ENCODE measurements at places on chromosomes 6 and 20.
A peak's percentile ranks its signal among the peaks of the same experiment; 100 is the strongest.

DNA sequence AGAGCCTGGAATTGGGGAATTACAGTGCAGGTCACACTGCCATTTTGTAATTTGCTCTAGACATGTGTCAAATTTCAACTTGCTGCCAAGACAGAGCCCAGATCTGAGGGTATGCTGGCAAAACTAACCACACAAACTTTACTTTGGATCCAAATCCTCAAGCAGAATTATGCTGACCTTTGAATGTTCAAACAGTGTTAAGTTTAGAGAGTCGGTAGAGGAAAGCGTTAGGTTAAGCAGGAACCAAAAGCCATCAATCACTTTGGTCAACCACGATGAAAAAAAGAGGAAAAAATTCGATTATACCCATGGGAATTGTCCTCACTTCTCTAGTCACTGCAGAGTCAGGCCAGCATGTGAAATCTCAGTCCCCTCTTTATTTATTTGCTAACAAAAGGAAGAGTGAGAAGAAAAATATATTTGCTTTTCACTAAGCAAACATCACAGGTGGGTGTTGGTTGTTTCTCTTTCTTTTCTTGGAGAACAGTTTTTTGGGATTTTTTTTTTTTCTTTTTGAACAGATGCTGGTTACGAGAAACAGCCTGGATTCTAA is 105.1 kb upstream of the ADGRF1 start:
- no peak for DNase-seq

DNA sequence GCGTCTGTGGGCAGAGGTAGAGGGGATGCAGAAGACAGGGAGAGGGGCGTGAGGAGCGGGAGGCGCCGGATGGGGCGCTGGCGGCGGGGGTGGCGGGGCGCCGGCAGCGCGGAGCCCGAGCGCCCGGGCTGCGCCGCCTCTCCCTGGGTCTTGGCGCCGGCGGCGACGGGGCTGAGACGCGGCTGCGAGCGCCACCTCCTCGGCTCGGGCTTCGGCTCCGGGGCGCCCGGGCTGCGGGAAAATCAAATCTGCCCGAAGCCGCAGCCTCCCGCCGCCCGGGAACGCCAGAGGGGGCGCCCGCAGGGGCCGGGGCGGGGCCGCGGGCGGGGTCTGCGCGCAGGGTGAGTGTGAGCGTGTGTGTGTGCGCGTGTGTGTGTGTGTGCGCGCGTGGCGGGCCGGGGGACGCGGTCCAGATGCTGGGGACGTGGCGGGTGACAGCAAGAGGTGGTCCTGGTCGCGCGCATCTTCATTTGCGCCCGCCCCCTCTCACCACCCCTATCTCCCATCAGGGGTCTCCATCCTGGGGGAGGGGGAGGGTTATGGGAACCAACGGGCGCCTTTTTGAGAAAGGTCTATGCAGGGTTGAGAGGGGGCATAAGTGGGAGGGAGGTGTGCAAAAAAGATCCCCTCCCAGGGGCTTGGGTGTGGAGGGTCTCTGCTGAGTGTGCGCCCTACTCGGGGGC is 646 bp upstream of the CPNE5 start:
- peak; percentile 43 for DNase-seq

DNA sequence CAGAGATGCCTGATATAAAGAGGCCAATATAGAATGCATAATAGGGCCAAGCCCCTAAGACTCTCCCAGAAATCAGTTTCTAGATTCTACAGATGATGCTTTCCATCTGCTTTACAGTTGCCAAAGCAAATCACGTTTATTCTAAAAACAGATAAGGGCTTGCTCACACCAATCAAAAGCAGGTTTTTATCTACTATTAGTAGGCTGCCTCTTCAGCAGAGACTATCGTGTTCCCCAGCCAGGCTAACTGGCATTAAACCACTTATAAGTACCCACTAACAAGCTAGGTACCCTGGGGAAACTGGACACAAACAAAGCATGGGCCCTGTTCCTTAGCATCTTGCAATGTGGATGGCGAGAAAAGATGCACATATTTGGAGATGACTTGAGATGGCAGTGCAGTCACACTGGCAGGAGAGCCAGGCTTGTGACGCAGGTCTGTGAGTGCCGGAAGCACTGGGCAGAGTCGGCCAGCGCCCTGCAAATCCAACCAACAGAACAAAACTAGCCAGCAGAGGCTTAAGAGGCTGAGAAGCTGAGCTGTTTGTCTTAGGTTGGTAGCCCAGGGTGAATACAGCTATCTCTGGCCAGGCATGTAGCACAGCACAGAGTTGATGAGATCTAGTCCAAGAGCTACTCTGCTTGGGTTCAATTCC is 73.4 kb downstream of the GFOD1 start:
- no peak for DNase-seq

GRCh38 chr6:170143401-170144150 is 147.3 kb downstream of the DLL1 start:
- no peak for DNase-seq

DNA sequence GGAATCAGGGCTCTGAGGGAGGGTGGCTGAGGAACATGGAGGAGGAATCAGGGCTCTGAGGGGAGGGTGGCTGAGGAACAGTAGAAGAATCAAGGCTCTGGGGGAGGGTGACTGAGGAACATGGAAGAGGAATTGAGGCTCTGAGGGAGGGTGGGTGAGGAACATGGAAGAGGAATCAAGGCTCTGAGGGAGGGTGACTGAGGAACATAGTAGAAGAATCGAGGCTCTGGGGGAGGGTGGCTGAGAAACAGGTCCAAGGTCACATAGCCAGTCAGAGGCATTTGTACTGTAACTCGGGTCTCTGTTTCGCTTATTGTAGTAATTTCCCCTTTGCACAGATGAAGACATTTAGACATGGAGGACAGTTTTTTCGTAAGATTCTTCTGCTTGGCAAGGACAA is 164.8 kb downstream of the SOBP start:
- no peak for DNase-seq

DNA sequence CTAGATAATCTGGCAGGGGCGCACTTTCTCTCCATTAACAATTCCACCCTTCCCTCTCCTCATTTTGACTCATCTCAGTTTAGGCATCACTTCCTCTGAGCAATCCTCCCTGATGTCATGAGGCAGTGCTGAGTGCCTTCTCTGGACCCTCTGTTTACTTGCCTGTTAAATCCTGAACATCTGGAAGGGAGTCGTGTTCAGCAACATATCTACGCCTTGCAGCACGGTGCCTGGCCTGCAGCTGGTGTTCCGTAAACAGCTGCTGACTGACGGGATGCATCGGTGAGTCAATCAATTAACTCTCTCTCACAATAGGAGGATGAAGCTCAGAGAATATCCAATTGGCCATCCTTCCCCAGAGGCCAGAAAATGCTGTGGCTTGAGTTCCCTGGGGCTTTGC is 613.5 kb downstream of the PTPRT start:
- DNase-seq: no peak

- no peak for DNase-seq
Observed at GRCh38 chr6:161021998-161022743, 30.6 kb downstream of the MAP3K4 start.

DNA sequence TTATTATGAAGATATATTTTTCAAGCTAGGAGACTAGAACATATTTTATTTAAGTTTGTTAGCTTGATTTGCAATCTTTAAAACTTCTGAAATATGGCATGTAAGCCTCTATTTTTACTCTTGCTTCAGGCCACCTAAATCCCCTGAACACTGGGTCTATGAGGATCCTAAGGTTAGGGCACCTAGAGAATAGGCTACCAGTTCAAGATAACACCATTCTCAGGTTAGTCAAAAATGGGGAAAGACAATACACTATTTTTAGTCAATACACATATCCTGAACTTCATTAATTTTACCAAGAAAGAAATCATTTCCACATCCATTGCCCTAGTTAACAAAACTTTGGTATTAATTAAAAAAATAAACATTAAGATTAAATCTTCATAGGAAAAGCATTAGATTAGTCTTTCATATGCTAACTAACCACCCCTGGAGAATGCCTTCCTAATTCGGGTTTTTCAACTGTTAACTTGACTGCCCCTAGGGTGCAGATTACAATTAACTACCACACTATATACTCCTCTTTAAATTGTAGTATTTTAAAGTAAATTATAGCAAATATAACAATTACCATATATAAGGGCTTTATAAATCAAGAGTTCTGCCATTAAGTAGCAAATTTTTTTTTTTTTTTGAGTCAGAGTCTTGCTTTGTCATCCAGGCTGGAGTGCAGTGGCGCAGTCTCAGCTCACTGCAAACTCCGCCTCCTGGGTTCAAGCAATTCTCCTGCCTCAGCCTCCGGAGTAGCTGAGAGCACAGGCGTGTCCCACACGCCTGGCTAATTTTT is 6.7 kb upstream of the HSF2 start:
- no peak for DNase-seq

GRCh38 chr6:115468272-115469005 is 592.3 kb downstream of the FRK start:
- no peak for DNase-seq

DNA sequence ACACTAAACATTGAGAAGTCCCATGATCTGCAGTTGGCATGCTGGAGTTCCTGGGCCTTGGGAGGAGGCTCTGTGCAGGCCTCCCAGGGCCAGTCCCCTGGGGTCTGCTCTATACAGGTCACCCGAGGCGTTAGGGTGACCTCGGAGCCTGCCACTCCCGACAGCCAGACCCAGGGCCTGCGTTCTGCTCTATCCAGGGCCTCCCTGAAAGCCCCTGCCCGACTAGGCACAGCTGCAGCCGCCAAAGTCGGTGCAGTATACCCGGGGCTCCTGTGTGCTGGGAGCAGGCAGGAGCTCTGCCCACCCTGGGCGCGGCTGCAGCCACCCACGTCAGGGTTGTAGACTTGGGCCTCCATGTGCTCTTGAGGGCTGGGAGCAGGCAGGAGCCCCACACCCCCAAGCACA is 6.3 kb upstream of the OR14J1 start:
- DNase-seq: no peak

DNA sequence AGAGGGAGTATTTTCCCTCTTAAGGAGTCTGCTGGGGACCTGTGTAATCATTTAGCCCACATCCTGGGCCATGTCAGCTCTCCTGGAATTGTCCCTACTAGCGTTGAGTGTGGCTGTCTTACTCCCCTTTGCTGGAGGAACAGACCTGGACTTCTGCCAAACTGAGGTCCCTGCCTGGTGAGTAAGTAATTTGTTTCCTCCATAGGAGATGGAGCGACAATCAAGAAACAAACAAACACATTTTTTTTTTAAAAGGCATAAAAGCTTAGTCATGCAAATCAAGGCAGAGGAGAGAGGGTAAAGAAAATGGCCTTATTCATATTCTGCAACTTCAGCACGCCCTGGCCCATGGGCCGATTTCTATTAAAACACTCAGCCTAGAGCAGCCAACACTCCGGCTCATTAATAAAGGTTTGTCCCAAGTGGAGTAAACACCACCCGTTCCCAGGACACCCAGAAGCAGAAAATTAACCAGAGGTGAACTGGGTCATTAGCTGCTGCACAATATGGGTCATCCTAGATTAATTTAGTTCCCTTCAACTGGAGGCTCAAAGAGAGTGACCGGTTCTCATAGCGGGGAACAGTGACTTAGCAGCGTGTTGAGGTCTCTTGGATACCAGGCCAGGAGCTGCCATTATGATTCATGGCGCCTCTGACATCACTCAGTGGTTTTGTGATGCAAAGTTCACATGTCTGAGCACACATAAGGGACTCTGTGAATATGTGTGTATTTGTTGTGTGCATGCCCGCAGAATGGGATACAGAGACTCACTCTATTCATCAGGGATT is 165.0 kb upstream of the SULF2 start:
- peak; percentile 68 for DNase-seq

DNA sequence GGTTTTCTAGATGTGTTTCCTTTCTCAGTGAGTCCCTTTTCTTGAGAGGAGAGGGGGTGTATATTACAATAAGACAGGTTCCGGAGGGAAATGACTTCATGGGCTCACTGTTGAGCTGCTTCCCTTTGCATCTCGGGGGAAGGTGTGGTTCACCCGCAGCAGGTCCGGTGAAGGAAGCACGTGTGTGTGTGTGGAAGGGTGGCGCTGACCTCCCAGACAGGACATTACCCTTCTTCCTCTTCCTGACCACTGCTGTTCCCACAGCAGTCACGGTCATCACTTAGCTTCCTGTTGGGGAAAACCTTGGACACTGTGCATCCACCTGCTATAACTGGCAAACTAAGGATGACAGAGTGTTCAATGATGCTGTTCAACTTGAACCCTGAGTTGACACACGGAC is 83.6 kb downstream of the PLEKHG1 start:
- DNase-seq: no peak

- DNase-seq: no peak
Observed at GRCh38 chr6:43467752-43468151, 9.6 kb upstream of the TJAP1 start.

DNA sequence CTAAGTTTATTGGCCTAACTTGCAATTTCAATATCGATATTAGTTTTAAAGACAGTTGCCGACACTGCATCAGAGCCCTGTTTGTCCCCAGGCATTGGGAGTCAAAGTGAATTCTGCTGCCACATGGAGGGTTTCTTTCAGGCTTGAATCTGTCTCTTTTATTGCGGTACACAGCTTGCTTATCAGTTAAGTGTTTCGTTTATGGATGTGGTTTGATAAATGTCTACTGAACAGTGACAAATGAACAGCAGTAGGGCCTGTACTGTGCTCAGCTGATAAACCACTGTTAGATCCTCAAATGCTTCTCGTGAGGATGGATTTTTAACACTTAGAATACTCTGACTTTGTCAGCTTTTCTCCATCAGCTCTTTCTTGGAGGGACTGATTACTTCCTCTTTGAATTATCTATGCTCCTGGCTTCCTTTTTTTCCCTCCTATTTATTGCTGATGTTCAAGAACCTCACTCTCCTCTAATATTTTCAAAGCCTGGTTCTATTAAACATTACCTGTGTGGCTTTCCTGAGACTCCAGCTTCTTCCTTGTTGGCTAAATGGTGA is 240.8 kb downstream of the PLCB1 start:
- no peak for DNase-seq

GRCh38 chr6:100665041-100665380 is 200.3 kb upstream of the SIM1 start:
- no peak for DNase-seq

DNA sequence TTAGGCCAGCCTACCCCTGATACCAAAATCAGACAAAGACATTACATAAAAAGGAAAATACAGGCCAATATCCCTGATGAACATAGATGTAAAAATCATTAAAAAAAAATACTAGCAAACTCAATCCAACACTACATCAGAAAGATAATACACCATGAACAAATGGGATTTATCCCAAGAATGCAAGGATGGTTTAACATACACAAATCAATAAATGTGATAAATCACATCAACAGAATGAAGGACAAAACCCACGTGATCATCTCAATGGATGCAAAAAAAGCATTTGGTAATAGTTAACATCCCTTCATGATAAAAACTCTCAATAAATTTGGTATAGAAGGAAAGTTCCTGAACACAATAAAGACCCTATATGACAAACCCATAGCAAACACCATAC is 63.8 kb downstream of the SLC22A2 start:
- DNase-seq: no peak

DNA sequence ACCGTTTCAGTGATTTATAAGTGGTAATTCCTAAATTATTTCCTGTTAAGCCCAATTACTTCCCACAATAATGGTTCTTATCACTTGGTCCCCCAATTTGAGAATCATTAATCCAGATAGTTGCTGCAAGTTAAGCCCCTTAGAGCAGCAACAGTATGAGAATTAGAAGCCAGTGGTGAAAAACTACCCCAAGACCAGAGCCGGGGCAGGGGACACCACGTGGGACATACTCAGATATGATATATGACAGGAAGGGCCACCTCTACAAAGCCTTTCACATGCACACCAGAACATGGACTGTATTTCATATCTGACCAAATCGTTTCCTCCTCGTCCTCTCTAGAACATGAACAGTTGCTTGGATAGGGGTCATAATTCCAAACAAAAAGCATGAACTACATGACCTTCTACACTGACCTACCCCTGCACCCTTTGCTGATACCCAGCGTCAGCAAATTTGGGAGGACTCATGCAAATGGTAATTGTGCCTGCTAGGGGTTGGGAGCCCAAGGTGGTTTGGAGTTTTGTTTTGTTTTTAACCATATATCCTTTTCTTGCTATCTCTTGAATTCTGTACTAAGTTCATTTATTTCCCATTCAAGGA is 3.9 kb downstream of the JAG1 start:
- no peak for DNase-seq

Measured in NCI-H2171 treated with DMSO at 0.1 percent for 48 hours (cell line).